ENCODE measurements at places on chromosomes 4 and X.

DNA sequence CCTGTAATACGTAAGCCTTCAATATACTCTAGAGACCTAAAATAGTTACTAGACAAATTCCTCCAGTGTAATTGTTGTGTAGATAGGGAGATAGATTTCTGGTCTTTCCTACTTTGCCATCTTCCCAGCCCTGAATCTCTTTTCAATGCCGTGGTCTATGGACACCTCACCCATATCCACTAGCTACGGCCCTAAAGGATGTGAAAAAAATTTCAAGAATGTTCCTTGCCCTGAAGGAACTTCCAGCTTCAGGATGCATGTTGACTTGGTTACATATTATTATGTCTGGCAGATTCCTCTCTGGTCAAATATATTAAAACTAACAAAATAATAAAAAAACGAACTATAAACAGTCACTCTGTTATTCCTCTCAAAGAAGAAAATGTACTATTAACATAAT is 52.4 kb upstream of the TSPAN5 start:
- no peak for DNase-seq

DNA sequence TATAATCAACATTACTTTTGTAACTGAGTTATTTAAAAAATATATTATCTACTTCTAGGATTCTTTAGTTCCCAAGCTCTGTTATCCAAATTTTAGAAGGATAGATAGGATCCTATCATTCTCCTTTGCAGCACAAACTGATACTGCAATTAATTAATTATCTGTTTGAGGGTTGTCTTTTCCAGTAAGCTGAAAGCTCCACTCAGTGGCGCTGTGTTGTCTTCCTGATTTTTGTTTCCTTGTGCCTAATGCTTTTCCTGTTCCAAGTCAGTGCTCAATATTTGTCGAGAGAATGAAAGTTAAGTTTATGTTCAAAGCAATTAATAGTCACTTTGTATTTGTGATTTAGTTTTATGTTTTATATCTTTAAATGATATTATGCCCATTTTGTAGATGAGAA is 107.4 kb upstream of the ANK2 start:
- DNase-seq, result no peak

DNA sequence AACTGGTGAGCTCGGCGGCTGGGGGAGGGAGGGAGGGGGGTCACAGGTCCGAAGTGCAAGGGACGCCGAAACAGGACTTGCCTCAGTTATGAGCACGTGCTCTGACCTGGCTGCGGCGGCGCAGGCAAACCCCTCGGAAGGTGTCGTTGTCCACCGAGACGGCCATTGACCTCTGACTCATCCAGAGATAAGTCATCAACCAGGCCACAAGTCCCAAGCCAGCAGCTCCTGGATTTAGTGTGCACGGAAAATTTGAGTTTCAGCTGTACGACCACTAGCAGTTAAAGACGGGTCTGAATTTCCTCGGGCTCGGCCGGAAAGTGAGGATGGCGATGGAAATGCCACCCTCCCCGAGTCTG is 674 bp downstream of the SH3D19 start:
- DNase-seq, result no peak

DNA sequence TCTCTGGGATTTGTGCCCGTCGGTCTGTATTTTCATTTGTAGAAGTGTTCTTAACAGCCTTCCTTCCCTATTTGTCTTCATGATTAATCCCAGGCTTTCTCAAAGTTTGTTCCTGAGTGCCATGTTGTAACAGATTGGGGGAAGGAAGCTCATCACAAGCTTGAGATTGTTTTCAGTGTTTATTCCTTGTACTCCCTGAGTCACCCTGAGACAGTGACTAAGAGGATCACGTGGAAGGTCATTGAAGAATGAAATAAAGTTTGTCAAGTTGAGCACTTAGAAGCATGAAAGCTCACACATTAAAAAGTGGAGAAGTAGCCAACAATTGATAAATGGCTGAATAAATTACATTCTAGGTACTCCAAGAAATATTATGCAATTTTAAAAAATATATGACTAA is 153.5 kb upstream of the FAM241A start:
- no peak for DNase-seq

DNA sequence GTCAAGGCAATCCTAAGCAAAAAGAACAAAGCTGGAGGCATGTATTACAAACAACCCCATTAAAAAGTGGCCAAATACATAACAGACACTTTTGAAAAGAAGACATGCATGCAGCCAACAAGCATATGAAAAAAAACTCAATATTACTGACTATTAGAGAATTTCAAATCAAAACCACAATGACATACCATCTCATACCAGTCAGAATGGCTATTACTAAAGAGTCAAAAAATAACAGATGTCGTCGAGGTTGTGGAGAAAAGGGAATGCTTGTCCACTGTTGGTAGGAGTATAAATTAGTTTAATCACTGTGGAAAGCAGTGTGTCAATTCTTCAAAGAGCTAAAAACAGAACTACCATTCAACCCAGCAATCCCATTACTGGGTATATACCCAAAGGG is 604.6 kb upstream of the GRIA3 start:
- no peak for DNase-seq

DNA sequence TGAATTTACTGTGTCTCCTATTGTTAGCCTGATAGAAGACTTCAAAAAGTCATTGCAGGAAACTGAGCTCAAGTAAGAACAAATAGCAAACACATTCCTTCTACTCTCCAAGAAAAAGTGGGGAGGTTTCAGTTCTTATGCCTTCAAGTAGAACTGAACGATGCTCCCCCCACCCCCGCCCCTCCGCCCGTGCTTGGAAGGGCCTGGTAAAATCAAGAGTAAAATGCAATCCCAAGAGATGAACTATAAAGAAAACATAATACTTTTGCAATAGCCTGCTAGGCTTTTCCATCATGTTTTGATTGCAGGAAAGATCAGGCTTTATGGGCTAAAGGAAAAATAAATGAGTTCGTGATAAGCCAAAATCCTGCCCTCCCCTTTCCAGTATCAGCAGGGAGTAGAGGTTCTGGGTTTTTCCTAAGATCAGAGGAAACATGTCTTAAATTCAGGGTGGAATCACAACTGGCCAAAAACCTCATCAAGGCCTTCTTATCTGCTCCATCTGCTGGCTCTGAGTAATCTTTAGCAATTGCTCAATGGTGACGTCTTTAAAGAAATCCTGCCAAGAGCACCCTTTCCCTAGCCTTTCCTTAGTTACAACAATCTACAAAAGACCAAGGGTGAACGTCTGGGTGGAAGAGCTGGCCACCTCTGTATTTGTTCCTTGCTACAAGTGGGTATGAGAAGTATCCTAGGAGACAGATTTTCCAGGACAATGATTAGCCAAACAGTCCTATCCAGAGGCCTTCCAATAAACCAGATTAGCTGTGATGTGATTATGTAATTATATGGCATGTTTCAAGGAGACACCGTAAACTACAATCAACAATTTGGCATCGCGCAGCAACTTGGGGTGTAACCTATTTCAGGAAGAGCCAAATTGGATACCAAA is 66.3 kb upstream of the FAM9C start:
- DNase-seq, result no peak

GRCh38 chrX:19334945-19335626 is 8.6 kb upstream of the PDHA1 start:
- DNase-seq, result no peak

DNA sequence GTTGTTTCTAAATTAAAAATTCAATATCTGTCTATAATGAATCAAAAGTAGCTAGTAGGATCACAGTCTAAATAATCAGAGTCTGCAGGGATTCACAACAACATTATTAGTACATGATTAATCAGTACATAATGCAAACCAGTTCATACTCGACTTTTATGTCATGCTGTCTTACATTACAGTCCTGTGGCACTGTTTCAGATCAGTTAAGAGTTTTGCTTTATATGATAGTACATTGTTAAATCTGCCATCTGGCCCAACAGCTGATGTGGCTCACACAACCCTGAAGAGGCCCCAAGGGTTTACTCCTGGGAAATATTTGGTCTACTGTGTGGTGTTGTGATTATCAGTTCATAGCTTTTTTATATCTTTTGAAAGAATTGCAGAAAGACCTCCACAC is 247.1 kb upstream of the ETNPPL start:
- DNase-seq, result no peak

GRCh38 chrX:12954981-12955380 is 19.9 kb upstream of the TMSB4X start:
- DNase-seq, result no peak

DNA sequence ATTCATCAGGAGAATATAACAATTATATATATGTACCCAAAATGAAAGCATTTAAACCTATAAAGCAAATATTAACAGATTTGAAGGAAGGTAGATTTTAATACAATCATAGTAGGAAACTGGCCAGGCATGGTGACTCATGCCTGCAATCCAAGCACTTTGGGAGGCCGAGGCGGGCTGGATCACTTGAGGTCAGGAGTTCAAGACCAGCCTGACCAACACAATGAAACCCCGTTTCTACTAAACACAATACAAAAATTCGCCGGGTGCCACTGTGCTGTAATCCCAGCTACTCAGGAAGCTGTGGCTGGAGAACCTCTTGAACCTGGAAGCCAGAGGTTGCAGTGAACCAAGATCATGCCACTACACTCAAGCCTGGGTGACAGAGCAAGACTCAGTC is 118.3 kb downstream of the KCNIP4 start:
- no peak for DNase-seq

DNA sequence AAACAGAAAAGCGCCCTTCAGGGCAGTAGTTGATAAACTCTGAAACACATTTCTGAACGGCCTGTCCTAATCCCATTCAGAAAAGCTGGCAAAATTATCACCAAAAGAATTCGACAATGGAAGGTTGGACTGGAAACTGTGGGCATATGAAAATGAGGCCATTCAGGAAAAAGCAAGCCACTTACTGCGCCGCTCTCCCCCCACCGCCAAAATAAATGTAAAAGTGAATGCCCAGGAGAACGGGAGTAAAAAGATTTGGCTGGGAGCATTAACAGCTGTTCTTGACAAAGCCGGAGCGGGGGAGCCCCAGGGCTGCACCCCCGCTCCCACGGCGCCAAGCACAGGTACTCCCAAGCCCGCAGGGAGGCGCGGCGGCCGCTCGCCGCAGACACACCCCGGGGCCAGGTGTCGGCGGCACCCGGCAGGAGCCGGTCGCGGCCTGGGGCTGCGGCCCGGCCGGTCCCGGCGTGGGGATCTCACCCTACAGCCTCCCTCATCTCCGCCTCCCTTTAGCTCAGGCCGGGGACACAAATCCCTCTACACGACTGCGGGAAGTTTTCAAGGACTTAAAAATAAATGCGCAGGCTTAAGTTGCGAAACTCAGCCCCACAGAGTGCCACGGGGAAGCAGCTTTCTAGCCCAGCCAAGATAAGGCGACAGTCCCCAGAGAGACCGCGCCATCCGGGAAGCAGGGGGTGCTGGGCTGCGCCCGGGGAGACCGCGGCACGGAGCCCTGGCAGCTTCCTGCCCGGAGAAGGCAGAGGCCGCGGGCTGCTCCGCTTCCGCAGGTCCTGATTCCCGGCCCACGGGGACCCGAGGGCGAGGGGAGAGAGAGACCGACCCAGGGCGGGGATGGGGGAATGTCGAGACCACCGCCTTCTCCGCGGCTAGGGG is 593 bp downstream of the SH3RF1 start:
- no peak for DNase-seq

- no peak for DNase-seq
Observed at GRCh38 chr4:45668128-45668527, 455.7 kb downstream of the GABRG1 start.

DNA sequence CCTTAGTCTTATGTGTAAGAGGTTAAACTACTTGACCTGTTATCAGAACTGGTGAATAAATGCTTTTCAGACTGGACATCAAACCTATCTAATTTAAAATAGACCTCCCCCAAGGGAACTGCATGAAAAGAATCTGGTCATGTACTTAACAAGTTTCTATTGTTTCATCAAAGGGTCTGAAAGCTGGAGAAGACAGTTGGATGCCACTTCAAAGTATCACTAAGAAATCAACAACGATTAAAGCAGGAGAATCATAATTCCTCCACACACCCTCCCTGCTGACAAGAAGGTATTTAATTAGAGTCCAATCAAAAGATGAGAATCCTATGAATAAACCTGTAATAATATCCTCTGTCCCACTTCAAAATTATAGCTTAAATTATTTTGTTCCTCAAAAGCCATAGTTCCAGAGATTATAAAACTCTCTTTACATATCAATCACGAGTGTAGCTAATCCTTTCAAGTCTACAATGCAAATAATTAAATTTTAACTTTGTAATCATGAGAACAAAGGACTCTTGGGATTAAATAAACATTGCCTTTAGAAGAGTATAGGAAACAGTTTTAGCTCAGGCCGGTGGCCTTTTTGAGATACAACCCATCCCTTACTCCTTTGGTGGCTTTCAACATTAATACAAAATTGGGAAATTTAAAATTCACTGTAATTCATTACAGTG is 35.1 kb downstream of the TSPAN5 start:
- DNase-seq, result no peak

- DNase-seq, result no peak
Observed at GRCh38 chr4:182699795-182700194, 217.4 kb downstream of the DCTD start.

GRCh38 chrX:45322382-45322781 is 121.7 kb upstream of the DIPK2B start:
- DNase-seq, result no peak

DNA sequence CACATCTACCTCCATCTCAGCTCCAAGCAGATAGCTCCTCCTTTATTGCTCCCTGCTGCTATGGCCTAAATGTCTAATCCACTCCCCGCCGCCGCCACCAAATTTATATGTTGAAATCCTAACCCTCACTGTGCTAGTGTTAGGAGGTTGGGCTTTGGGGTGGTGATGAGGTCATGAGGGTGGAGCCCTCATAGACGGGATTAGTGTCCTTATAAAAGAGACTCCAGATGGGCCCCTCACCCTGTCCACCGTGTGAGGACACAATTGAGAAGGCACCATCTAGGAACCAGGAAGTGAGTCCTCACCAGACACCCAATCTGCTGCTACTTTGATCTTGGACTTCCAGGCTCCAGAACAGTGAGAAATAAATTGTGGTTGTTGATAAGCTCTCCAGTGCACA is 13.6 kb upstream of the TBC1D14 start:
- DNase-seq, result no peak

- DNase-seq, result no peak
Observed at GRCh38 chr4:39464886-39465501, 6.1 kb downstream of the LIAS start.

GRCh38 chrX:1609311-1609710 is 5.5 kb upstream of the ASMT start:
- no peak for DNase-seq

GRCh38 chr4:106708464-106708816 is 327.7 kb downstream of the DKK2 start:
- DNase-seq, result no peak

GRCh38 chr4:80419946-80420345 is 84.4 kb downstream of the CFAP299 start:
- no peak for DNase-seq

- no peak for DNase-seq
Observed at GRCh38 chrX:110675886-110676285, 119.7 kb downstream of the CHRDL1 start.

DNA sequence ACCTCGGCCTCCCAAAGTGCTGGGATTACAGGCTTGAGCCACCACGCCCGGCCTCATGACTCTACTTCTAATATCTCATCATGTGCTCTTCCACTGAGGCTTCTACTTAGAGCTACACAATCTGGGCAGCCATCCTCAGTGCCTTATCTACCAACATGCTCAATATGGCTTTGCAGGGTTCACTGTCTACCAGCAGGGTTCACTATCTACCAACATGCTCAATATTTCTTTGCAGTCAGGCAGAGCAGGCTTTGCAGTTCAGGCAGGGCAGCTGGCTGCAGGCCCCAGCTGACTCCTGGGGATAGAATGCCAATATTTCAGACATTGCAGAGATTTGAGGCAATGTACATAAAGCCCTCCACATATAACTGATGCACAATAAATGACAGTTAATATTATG is 47.5 kb downstream of the PKD2 start:
- no peak for DNase-seq
